KG1 (cell line): ENCODE measurements at places on chromosomes 5 and 9.

- no peak for DNase-seq
Observed at GRCh38 chr5:156221816-156222215, 105.1 kb upstream of the SGCD start.

- no peak for DNase-seq
Observed at GRCh38 chr5:150352244-150353031, 5.1 kb upstream of the TCOF1 start.

- no peak for DNase-seq
Observed at GRCh38 chr5:77892061-77893010, 116.2 kb upstream of the TBCA start.

GRCh38 chr5:132238901-132239500 lies 11.3 kb upstream of the P4HA2 start:
- DNase-seq: no peak

GRCh38 chr9:95092262-95093072 lies 225.0 kb downstream of the FANCC start:
- no peak for DNase-seq

GRCh38 chr5:58156361-58156760 lies 303.5 kb downstream of the PLK2 start:
- no peak for DNase-seq

GRCh38 chr9:134533850-134534588 lies 107.6 kb upstream of the COL5A1 start:
- DNase-seq: no peak

GRCh38 chr9:124218438-124218982 lies 39.2 kb upstream of the NEK6 start:
- DNase-seq: no peak

GRCh38 chr5:170075696-170076095 lies 30.0 kb upstream of the FOXI1 start:
- DNase-seq: no peak

DNA sequence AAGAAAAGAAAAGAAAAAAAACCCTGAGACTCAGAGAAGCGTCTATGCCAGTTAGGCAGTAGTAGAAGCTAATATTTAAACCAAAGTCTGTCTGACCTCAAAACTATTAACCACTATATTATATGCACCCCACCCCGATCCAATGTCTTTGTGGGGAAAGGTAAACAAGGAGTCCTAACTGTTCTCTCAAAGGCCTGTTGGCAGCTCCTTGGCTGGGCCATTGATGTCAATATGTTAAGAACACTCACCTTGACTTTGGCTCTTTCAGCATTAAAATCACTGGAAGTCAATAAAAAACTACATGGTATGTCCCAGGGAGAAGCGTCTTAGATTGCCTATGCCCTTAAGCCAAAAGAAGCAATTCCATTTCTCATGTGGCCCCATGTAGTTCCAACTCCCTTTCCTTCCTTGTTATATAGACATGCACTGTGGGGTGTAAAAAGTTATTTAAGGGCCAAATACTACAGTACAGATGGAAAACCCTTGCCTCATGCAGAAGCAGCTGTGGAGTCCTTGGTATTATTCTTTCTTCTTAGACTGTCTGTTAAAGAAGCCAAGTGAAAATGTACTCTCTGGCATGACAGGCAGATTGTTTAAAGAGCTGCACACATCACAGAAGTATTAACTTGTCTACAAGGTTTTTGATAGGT lies 308.6 kb upstream of the RPS23 start:
- DNase-seq: no peak

DNA sequence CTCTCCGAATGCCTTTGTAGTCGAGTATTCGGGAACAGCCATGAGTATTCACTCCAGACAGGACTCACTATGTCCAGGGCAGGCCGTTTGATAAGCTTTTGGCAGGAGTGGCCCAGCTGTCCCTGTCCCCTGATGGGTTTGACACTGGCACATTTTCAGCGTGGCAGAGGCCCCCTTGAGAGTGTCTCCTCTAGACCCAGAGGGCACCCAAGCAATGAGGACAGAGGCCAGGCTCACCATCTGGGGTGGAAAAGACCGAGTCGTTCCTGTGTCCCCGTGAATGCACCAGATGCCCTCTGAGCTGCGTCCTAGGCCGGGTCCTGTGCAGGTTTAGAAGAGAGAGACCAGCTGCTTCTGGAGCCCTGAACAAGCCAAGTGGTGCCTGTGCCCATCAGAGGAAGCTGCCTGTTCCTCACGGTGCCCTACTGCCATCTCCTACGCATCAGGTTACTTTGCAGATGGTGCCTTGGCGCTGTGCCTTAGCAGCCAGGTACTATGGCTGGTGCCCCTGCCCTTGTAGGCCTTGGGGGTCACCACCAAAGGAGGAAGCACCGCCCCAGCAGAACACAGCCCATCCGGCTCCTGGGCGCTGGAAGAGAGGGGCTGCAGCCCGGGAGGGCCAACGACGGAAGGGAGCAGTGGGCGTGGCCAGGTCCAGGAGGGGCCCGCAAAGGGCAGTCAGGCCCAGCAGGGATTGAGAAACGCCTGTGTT lies 42.4 kb downstream of the LRSAM1 start:
- no peak for DNase-seq

DNA sequence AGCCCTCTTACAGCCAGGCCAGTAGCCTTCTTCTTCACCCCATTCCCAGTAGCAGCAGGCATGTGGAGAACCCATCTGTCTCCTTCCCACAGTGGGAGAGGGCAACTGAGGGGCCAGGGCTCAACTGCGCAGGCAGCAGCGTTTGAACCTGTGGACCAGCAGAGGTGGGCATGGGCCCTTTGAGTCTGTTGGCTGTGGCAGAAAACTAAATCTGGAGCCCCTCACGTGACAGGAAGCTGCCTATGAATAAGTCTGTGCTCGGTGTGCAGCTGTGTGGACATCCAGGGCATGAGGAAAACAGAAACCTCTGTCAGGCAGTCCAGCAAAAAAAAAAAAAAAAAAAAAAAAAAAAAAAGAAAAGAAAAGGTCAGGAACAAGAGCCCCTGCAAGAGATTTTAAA lies 189.2 kb upstream of the NR3C1 start:
- DNase-seq: no peak

DNA sequence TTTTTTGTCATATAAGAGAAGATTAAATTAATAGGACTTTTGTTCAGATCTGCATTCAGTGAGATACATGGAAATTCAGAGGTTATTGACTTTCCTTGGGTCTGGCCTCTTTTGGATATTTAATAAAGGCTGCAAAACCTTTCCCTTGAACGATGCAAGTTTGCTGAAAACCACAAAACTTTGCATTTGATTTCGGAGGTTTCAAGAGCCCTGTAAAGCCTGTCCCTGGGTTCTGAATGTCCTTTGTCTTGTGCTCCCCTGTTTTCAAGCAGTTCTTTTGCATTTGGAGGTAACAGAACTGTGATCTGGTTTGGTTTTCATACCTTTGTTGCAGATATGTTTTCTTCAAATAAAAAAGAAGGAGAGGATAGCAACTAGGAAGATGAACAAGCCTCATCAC lies 188.1 kb upstream of the DMRT1 start:
- DNase-seq: no peak

DNA sequence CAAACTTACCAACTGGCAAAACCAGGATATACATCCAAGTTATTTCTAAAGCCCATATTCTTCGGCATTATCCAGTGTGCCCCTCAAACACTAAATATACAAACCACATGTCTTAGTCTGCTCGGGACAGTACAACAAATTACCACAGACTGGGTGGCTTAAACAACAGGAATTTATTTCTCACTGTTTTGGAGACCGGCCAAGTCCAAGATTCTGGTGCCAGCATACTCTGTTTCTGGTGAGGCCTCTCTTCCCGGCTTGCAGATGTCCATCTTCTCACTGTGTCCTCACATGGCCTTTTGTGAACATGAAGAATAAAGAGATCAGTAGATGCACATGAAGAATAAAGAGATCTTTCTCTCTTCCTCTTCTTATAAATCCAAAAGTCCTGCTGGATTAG lies 12.9 kb upstream of the SLCO6A1 start:
- no peak for DNase-seq

DNA sequence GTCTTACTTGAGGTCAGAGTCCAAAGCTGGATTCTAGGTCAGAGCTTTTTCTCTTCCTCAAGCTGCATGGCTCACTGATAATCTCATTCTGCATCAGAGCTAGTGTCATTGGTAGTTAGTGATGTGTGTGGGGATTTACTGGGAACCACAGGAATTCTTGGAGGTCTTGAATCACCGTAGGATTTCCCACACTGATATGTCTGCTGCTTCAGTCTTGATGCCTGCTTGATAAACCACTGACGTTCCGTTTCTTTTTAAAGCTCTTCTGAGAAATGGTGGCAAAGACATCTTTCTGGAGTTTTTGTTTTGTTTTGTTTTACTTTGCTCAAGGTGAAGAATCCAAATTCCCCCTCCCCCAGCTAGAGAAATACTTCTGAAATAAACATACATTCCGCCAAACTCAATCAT lies 1.2 kb upstream of the GARIN3 start:
- no peak for DNase-seq

GRCh38 chr9:80540387-80540786 lies 968.6 kb downstream of the TLE4 start:
- no peak for DNase-seq

GRCh38 chr9:104944871-104945270 lies 16.9 kb upstream of the ABCA1 start:
- no peak for DNase-seq

DNA sequence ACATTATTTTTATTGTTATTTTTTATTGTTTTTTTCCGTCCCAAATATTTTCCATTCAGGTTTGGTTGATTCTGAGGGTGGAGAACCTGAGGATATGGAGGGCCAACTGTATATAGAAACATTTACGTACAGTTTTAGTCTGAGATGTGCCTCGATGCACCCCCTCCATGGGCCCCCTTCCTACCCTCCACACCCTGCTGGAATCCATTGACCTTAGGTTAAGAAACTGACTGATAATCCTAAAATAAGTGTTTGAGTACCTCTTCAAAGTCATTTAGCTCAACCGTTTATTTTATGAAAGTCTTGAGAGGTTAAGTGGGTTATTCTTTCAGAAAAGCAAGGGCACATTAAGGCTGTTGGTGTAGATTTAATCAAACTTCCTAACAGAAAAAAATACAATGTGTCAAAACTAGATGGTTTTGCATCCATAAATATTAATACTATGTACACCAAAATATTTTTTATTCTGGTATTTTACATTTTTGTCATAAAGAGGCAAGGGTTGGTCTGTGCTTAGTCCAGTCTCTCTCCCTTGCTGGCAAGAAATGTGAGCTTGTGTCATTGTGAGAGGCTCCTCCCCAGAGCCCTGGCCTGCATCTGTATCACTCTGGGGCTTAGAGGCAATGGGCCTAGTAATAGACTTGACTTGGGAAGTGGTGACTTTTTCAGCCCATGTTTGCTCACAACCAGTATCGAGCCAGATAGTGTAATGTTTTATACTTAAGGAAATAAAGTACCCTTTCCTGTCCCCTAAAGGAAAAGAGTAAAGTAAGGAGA lies 15.7 kb downstream of the MTRR start:
- no peak for DNase-seq

GRCh38 chr5:63554191-63554590 lies 408.1 kb downstream of the HTR1A start:
- DNase-seq: no peak

GRCh38 chr5:96807075-96807654 lies 580 bp downstream of the ERAP1 start:
- DNase-seq: no peak

DNA sequence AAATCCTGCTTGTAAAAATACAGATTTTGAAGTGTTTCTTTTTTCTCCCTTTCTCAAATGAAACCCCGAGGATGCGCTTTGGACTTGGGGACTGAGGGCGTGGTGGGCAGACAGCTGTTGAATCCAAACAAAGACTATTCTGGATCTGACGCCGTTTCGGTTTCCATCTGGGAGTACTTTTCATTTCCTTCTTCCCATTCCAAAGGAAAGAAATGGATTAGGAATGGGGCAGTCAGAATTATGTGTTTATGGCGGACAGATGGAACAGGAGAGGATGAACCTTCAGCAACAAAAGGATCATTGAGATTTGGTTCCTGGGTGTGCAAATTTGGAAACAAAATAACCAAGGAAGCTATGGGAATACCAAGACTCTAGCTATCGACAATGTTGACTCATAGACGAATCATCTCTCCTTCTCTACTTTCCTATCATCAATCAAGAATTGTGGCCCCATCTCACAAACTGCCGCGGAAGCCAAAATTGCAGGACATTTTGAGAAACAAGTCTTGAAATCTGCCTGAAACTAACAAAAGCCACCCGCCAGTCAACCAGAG lies 300.6 kb downstream of the PARP8 start:
- DNase-seq: no peak

DNA sequence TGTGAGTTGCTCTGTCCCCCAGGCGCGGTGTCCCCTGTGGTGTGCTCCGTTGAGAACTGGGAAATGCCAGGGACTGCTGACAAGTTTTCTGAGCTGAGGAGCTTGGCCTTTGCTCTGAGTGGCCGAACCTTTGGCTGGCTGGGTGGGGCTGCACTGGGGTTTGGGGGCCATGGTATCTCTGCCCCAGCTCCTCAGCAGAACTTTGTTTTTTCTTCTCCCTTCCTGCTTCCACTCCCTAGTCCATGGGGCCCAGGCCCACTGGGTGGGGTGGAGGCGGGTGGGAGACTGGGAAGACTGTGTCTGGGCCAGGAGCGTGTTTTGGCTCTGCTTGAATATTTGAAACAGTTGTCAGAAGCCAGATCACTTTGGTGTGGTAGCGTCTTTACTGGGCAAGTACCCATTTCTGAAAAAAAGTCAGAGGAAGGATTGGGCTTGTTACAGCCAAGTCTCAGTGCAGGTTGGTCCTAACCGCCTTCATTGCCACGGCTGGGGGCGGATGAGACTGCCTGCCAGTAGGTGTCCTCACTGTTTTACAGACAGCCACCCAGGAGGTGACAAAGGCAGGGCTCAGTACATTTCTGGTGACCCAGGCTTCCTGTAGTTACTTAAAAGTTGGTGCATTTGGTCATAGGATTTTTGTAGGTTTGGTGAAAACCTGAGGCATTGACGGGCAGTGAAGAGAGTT lies 92.7 kb downstream of the DAB2IP start:
- no peak for DNase-seq

GRCh38 chr5:173294673-173295320 lies 33.4 kb downstream of the STC2 start:
- DNase-seq: no peak

- DNase-seq: no peak
Observed at GRCh38 chr9:108012886-108013665, 523.5 kb upstream of the KLF4 start.

DNA sequence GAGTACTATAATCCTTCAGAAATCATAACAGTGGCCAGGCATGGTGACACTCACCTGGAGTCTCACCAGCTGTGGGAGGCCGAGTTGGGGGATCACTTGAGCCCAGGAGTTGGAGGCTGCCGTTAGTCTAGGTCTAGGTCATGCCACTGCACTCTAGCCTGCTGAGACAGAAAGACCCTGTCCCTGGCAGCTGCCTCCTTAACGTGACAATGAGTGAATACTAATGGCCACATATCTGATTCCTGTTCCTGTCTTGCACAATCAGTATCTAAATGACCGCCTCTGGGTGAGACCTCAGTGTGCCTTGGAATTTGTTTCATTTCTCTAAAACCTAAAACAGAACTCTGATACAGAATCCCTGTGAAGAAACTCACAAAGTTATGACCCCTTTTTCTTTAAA lies 131.0 kb upstream of the DAB2 start:
- no peak for DNase-seq
